ENCODE measurements at places on chromosomes 12 and 14. TPM values are rescaled to one million over a fixed set of nuclear protein-coding genes. Genes with fewer than 3 reads are reported as not detected.

GPRC5A gene
- 0.30 TPM for total RNA-seq

RBP5 gene
- not detected for total RNA-seq

SERPINA12 gene
- not detected for total RNA-seq

ZDHHC22 gene
- not detected for total RNA-seq

SYCP3 gene
- total RNA-seq: not detected

DNA sequence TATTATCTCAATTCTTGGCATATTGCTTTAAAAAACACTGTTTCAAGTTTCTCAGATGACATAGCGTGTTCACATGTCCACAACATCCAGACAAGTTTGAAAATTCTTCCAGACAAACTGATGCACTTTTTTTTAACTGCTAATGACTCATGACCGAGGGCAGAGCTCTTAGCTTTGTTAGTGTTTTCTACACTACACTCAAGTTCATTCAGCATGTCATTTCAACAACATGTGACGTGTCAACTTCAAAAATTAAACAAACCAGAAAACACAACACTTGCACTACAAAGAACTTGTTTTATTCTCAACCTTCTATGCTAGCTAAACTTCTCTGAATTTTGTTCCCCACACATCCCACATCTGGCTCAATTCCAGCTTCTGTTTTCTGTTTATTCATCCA lies 1186.3 kb upstream of the FLRT2 start:
- no peaks in the 10 kb centered on the region for H3K27me3 ChIP-seq
- no peak overlapping the region for H3K27ac ChIP-seq
- no peaks in the 10 kb centered on the region for H3K4me1 ChIP-seq
- H3K4me3 ChIP-seq: no peak overlapping the region
- no peaks in the 10 kb centered on the region for H3K36me3 ChIP-seq
- no peak for DNase-seq

DNA sequence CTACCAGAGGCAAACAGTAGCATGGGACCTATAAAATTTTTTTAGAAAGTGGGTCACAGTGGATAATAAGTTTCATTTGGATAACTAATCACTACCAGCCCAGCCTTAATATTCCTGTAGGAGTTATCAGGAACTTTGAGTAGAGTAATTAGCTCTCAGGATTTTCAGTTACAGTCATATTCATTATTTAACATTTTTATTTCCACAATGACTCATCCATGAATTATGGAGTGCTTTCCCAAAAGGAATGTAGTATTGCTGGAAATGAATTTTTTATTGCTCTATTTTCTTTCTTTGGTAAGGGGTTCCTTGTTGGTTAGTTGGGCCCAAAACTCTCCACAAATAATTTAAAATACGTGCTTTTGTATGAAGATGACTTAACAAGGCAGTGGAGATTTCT lies 53.7 kb downstream of the ERC1 start:
- no peak overlapping the region for H3K27ac ChIP-seq
- no peaks in the 10 kb centered on the region for H3K27me3 ChIP-seq
- no peak for DNase-seq
- H3K4me3 ChIP-seq: no peak overlapping the region
- H3K4me1 ChIP-seq: peaks cover 8% of the 10 kb centered on the region

DNA sequence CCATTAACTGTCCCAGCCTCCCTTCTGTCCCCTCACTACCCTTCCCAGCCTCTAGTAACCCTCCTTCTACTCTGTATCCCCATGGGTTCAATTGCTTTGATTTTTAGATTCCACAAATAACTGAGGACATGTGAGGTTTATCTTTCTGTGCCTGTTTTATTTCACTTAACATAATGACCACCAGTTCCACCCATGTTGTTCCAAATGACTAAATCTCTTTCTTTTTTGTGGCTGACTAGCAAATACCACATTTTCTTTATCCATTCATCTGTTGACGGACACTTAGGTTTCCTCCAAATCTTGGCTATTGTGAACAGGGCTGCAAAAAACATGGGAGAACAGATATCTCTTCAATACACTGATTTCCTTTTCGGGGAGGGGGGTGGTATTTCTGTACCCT lies 65.7 kb downstream of the PRKD1 start:
- no peak for DNase-seq
- H3K27ac ChIP-seq: no peak overlapping the region
- H3K27me3 ChIP-seq: no peaks in the 10 kb centered on the region
- H3K36me3 ChIP-seq: no peaks in the 10 kb centered on the region

- DNase-seq: no peak
- H3K36me3 ChIP-seq: no peaks in the 10 kb centered on the region
- no peak overlapping the region for H3K27ac ChIP-seq
- H3K4me1 ChIP-seq: no peaks in the 10 kb centered on the region
These were observed 312.3 kb upstream of the DIO2 start for GRCh38 chr14:80523518-80524117.

GRCh38 chr12:2449586-2449985 lies 345.2 kb upstream of the FKBP4 start:
- H3K36me3 ChIP-seq: no peaks in the 10 kb centered on the region
- H3K27ac ChIP-seq: no peak overlapping the region
- H3K4me1 ChIP-seq: no peaks in the 10 kb centered on the region
- DNase-seq: no peak

- DNase-seq: no peak
- no peak overlapping the region for H3K4me3 ChIP-seq
- H3K4me1 ChIP-seq: no peaks in the 10 kb centered on the region
- H3K36me3 ChIP-seq: no peaks in the 10 kb centered on the region
- no peak overlapping the region for H3K27ac ChIP-seq
These were observed 51.2 kb downstream of the TSPAN11 start for GRCh38 chr12:30977537-30978349.

DNA sequence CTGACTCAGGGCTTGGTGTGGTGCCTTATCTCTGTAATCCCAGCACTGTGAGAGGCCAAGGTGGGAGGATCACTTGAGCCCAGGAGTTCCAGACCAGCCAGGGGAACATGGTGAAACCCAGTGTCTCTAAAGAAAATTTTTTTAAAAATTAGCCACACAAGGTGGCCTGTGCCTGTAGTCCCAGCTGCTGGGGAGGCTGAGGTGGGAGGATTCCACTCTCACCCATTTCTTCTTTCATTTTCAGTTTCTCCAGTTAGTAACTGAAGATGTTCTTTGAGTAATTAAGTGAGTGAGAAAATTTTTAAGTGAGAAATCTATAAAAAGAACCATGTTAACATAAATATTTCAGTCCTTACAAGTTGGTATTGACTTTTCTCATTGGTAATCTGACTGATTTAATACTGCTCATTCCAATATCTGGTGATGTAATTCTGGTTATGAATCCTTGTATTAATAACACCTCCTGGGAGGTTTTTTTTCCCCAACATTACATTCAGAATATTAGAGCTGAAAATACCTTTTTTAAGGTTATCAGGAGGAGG lies 6.1 kb downstream of the METTL3 start:
- no peaks in the 10 kb centered on the region for H3K27me3 ChIP-seq
- H3K27ac ChIP-seq: no peak overlapping the region
- H3K4me3 ChIP-seq: no peak overlapping the region
- H3K36me3 ChIP-seq: peaks cover 63% of the 10 kb centered on the region
- DNase-seq: no peak

DNA sequence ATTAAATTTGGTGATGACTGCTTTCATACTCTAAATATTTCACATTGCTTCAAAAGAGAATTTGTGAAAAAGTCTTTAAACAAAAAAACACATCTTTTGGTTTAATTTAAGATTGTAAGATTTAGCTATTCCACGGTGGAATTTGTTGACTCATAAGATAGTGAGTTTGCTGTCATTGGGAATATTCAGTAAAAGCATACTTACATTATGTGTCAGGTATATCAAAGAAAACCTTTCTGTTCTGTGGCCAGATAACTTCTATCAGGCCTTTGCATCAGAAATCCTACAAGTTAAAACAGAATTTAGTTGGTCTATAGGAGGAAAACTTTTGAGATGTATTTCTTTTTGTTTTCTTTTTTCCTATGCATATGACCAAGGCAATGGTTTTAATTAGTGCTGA lies 148.8 kb upstream of the E2F7 start:
- no peak overlapping the region for H3K4me3 ChIP-seq
- H3K4me1 ChIP-seq: no peaks in the 10 kb centered on the region
- no peak for DNase-seq
- peaks cover 1% of the 10 kb centered on the region for H3K27me3 ChIP-seq
- no peak overlapping the region for H3K27ac ChIP-seq

DNA sequence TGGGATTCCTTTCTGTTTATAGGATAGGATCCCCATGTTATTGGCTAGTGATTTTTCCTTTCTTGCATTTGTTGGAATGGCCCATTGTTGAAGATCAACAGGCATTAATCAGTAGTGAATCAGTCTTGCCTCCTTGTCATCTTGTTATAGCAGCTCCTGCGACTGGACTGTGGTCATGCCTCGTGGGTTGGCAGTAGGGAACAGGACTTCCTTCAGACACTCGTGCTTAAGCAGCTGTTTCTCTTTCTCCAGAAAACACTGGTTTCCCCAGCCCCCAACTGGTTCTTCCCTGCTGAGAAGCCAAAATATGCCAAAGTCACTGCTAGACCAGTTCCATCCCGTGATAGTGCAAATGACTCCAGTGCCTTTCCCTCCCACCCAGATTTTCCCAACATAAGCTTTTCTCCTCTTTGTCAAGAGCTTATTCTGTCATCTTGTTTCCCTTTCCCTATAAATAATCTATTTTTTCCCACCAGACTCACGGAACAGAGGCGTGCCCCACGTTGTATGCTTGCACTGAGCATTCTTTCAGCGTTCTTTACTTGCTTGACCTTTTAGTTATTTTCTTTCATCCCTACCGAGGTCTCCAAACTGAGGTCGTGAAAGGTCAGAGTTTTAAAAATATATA lies 83.5 kb downstream of the SAMD4A start:
- H3K27me3 ChIP-seq: no peaks in the 10 kb centered on the region
- peak overlapping the region; percentile 25 for H3K4me3 ChIP-seq
- H3K27ac ChIP-seq: peak overlapping the region; percentile 88
- H3K36me3 ChIP-seq: no peaks in the 10 kb centered on the region
- H3K4me1 ChIP-seq: peaks cover 73% of the 10 kb centered on the region
- DNase-seq: no peak

GRCh38 chr12:42576374-42576773 lies 13.2 kb downstream of the PRICKLE1 start:
- H3K27ac ChIP-seq: no peak overlapping the region
- no peak for DNase-seq
- no peaks in the 10 kb centered on the region for H3K4me1 ChIP-seq
- no peaks in the 10 kb centered on the region for H3K27me3 ChIP-seq
- H3K36me3 ChIP-seq: no peaks in the 10 kb centered on the region

DNA sequence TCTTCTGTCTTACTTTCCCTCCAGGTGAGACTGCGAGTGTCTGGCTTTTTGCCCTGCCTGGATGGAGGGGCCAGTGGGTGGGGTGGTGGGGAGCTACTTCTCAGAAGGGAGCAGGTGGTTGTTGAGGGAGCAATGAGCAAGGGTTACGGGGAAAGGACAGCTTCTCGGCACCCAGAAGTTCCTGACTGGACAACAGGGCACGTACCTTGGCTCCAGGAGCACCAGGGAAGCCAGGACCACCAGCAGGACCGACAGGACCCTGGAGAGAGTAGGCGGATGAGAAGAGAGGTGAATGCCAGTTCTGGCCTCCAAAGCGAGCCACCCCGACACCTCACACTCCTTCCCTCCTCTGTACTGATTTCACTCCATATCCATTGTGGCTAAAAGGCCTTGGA lies 15.3 kb downstream of the COL2A1 start:
- no peak overlapping the region for H3K4me3 ChIP-seq
- H3K36me3 ChIP-seq: no peaks in the 10 kb centered on the region
- no peak overlapping the region for H3K27ac ChIP-seq

DNA sequence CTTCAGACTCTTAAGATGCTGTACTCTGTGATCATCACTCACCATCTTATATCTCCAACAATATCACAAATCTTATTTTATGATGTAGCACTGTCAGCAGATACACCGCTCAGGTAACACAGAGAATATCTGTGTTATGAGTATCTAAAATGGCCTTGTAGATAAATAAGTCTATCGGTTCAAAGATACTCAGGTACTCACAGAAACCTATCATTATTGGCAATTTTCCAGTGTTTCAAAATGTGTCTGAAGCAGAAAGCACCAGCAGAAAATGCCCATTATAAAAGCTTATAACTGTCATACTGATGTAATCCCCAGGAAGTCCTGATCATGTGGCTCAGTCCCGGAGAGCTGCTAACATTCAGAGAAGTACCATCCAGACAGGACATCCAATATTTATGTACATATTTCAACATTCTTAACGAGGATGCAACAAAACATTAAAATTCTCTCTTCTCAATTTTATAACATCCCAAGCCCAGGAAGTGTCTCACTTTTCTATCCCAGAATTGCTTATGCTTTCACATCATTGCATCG lies 190.7 kb upstream of the LMNTD1 start:
- no peak for DNase-seq
- H3K27ac ChIP-seq: no peak overlapping the region
- no peaks in the 10 kb centered on the region for H3K27me3 ChIP-seq
- H3K4me1 ChIP-seq: no peaks in the 10 kb centered on the region

All from psoas muscle (tissue), 8 donors.